A549 treated with CpdA at 1 μM for 4 hours (cell line): ENCODE measurements at places on chromosomes 12 and 14. TPM values are rescaled to one million over a fixed set of nuclear protein-coding genes. Genes with fewer than 3 reads are reported as not detected.

Gene KRT82
- not detected in 5 replicates for total RNA-seq

Gene ZFHX2
- 0.77 to 2.4 TPM (median 1.7 TPM) in 5 replicates for total RNA-seq

Gene KLHL33
- total RNA-seq: 0.01 TPM in 1 of 5 replicates, not detected in the others

Gene TAS2R8
- not detected in 5 replicates for total RNA-seq

Gene CCDC38
- total RNA-seq: 0.06 to 0.24 TPM (median 0.12 TPM) in 5 replicates

Gene SMIM41
- total RNA-seq: not detected in 5 replicates

Gene ASIC1
- total RNA-seq: 4.8 to 7.1 TPM (median 5.9 TPM) in 5 replicates

Gene IL26
- not detected in 5 replicates for total RNA-seq

Gene PITPNM2
- total RNA-seq: 13.8 to 20.0 TPM (median 16.4 TPM) in 5 replicates

Gene LHX5
- total RNA-seq: 0.02 TPM in 1 of 5 replicates, not detected in the others

Gene DAO
- not detected in 5 replicates for total RNA-seq
